ENCODE measurements at places on chromosomes 4 and X.

DNA sequence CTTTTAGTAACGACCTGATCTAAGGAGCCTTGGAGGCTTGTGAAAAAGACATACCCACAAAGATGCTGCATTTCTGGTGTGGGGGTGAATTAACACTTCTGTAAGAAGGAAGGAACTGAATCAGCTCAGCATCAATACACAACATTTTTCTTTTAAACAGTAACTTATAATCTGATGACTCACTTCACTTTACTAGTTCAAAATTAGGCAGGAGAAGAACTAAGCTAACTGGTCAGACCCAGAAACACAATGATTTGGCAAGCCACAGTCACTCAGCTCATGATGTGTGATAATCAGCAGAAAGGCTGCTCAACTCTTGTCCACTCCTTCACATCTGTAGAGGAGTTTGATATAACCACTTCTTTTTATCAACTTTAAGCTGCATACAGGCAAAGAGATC, 4.6 kb downstream of the MMAA start:
- peak; percentile 43 for DNase-seq

DNA sequence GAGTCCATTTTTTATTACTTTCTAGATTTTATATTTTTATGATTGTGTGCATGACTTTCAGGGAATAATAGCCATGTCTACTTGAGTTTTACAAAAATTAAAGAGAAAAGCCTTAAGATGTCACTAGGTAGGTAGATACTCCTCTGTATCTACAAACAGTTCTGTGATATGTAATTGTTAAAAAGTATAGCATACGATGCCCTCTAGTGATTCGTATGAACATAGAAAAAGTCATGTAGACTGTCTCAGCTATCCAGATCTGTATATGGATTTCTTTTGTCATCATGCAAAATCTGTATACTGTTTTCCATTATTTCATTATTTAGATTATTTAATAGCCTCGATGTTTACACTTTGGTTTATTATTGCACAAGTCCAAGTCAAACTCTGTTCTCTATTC, 856.6 kb downstream of the CENPC start:
- DNase-seq, result peak; percentile 64

GRCh38 chr4:87032884-87033533, 98.2 kb downstream of the AFF1 start:
- peak; percentile 52 for DNase-seq

- peak; percentile 86 for DNase-seq
These were observed 8.1 kb upstream of the STS start for GRCh38 chrX:7139202-7140081.

DNA sequence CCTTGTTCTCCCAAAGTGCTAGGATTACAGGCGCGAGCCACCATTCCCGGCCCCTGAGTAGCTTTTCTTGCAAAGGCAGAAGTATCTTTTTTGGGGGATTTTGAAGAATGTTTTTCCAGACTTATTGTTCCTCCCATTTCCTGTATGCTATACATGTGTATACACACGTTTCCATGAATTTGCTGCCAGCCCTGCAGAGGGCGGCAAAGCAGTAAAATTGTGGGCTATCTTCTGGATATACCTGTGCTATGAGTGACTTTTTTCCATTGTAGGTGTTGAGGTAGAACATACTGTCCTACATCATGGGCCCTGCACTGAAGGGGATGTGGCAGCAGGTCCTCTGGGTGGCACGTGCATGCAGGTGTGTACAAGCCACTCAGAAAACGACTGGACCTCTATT, 16.9 kb upstream of the MED28 start:
- DNase-seq, result no peak

GRCh38 chr4:117063961-117064696, 21.2 kb downstream of the TRAM1L1 start:
- DNase-seq, result peak; percentile 8

DNA sequence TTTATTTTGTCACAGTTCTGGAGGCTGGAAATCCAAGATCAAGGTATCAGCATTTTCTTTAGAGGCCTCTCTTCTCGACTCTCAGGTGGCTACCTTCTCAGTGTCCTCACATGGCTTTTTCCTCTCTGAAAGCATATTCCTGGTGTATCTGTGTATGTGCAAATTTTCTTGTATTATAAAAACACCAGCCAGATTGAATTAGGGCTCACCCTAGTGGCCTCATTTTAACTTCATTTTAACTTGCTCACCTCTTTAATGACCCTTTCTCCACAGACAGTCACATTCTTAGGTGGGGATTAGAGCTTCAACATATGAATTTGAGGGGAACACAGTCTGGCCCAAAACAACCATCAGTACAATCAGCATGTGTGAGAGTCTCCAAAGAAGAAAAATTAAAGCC, 542.4 kb upstream of the FAM241A start:
- DNase-seq, result peak; percentile 12

DNA sequence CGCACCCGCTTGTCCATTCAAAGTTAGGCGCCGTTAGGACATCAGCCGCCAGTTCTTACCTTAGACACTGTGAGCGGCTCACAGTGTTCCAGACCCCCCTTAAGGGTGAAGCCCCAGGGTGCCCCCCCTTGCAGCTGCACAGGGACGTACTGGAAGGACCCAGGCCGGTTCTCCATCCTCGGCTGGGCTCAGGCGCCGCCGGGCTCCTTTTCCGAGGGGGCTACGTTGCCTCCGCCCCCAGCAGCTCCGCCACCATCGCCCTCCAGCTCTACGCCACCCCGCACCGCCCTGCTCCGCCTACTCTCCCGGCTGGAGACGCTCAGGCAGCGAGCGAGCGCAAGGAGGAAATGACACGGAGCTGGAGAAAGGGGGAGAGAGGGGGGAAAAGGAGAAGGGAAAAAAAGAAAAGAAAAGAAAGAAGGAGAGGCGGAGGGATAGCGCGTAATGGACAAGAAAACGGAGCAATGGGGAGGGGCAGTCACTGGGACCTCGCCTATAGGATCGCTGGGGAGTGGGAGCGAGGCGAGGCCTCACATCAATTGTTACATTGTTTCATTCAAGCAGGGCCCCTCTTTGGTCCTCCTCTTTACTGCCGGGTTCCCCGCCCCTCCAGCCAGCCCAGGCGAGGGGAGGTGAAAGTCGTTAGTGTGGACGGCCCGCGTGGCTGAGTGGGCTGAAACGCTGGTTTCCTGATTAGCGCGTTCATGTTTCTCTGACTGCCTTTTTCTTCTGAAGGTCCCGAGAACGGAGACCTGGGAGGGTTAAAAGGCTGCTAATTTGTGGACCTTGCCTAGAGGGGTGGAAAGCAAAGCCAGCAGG, at the start of gene SHROOM4:
Gene SHROOM4 (minus strand): TSS at position 352 of the 819 bp plus-strand sequence. CDS start 176 bp downstream, at position 176.
- no peak for DNase-seq

GRCh38 chr4:140103676-140104075, 50.3 kb downstream of the MAML3 start:
- DNase-seq, result peak; percentile 22

DNA sequence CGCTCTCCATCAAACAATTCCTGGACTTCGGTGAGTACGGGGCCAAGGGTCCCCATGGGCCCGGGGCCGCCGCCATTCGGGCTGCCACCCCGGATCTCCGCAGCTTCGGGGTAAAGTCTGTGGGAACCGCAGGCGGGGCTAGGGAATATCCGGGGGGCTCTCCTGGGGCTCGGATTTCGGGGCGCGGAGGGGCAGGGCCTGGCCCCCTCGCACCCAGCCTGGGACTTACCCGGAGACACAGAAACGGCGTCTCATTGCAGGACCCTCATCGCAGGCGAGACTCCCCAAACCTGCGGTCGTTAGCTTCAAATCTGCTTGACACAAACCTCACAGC, 413 bp downstream of the PDK3 start:
- no peak for DNase-seq

DNA sequence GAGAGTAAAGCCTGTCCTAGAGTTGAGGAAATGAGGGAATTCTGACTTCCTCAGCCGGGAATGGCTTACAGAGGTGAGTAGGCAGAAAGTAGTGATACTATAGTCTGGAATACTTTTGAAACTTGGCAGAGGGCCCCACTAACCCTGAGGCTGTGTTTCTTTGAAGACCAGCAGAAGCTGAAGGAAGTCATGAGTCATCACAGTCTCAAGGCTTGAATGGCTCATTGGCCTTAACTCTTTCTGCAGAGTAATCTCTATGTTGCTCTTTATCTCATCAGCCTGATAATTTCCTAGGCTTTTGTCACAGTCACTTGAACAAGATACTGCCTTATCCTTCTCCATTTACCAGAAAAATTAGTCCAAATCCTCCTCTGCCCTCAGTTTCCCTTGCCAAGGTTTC, 80.8 kb downstream of the ANKRD50 start:
- peak; percentile 88 for DNase-seq

GRCh38 chr4:13541720-13542576, 2.4 kb downstream of the NKX3-2 start:
- DNase-seq, result no peak

DNA sequence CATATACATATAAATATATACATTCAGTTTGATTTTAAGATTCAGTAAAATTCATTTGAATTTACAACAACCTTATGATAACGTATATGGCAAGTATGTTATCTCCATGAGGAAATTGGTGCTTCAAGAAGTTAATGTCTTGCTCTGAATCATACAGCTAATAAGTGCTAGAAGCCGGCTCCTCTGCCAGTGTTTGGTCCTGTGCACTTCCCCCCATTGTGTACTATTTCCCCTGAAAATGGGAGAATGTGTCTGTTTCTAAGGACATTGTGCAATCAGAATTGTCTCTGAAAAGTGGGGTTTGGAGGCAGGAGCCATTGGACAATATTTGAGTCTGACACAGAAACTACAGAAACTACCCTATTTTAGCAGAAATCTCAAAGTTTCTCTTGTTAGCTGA, 135.9 kb downstream of the CPE start:
- no peak for DNase-seq

GRCh38 chrX:1853916-1854315, 239.1 kb downstream of the ASMT start:
- no peak for DNase-seq

DNA sequence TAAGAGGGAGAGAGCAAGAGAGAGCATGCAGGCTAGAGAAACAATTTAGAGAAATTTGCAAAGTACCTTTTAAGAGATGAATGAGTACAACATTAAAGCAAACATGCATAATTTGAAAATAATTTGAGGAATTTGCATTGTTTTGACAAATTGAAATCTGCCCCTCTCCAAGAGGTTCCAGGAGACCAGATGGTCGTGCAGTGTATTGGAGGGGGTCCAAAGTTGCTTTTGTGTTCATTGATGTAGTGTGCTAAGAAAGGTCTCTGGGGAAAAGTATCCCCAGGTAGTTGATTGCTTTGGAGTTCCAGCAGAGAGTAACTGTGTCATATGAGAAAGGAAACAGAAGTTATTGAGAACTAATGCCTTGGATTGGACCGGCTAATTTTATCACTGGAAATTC, 635.0 kb upstream of the TENM3 start:
- DNase-seq, result peak; percentile 4

Measured in LHCN-M2 (cell line).